ENCODE measurements at places on chromosomes 1 and 21. TPM values are rescaled to one million over a fixed set of nuclear protein-coding genes. Genes with fewer than 3 reads are reported as not detected.

- no peak for DNase-seq
Measured at GRCh38 chr1:48794816-48795215, 18.1 kb upstream of the BEND5 start.

Gene NUF2
- total RNA-seq = 0.59 TPM

DNA sequence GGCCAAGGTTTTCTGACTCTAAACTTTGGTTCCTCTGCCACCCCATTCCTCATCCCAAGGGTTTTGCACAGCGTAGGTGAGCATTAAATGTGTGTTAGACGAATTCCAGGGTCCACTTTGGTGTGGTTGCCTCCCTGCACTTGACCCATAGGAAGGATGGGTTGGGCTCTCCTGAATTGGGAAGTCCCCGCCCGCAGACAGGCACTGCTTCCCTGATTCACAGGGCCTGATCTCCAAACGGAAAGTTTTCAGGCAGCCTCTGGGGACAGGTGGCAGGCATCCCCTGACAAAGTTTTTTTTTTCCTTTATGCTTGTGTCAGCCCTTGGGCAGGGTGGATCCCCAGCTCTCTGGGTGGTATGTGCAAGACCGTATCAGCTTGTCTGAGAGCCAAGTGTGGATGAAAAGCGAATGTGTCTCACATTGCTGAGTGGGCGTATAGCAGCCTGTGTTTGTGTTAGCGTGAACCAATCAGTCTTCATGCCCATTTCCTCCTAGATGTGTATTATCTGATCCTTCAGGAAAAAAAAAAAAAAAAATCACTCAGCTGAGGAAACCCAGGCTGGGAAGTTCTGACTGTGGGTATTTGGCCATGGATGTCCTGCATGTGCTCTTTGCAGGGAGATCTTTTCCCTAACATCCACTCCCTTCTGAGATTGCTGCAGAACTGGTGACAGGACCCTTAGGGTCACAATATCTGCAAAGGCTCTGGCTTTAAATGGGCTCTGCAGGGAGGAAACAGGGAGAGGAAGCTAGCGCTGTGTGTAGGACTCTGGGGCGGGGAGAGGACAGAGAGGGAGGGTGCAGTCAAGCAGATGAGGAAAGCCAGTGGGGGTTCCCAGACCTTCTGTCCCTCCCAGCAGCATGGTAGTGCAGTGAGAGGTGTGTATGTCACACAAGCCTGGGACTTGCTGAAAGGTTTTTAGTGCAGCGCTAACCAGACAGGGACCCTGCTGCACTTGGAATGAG is 42.2 kb upstream of the TRABD2B start:
- DNase-seq = no peak

- peak; percentile 65 for DNase-seq
Measured at GRCh38 chr1:20008391-20008841, 29.0 kb upstream of the PLA2G2A start.

GRCh38 chr1:16905868-16906702 is 10.3 kb downstream of the RNU1-2 start:
- DNase-seq = no peak

Gene NRAS
- total RNA-seq = 5.9 TPM

- DNase-seq = no peak
Measured at GRCh38 chr1:230000493-230001184, 66.4 kb upstream of the GALNT2 start.

DNA sequence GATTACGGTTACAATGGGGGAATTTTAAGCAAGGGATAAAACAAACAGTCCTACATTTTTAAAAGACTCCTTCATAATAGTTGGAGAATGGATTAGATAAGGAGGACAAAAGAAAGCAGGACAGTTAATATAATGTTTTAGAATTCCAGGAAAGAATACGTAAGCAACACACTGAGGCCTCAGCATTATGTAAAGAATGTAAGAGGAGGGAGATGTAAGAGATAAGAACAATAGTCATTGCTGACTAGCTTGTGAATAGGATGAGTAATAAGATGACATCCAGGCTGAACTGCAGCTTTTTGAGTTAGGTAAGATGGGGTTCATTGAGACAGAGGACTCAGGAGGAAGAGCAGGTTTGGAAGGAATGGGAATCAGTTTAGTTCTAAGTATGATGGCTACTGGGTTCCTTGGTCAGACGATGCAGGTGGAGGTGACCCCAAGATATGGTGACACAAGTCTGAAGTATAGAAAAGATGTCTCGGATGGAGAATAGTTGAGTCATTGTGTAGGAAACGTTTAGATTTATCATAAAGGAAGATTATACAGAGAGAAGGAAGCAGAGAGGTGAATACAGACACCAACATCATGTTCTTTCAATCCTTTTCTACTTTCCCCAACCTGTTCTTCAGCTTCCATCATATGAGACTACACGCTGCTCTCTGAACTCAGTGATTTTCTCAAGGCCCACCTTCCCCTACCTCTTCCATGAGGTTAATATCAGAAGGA is 372.8 kb downstream of the PTBP2 start:
- no peak for DNase-seq

All from Right ventricle myocardium superior (tissue), 1 donor.